Ammon's horn (tissue), 1 donor: ENCODE measurements at places on chromosomes 3 and 15.

- no peak for DNase-seq
Measured at GRCh38 chr15:67906382-67906781, 66.5 kb upstream of the RNU6-1 start.

DNA sequence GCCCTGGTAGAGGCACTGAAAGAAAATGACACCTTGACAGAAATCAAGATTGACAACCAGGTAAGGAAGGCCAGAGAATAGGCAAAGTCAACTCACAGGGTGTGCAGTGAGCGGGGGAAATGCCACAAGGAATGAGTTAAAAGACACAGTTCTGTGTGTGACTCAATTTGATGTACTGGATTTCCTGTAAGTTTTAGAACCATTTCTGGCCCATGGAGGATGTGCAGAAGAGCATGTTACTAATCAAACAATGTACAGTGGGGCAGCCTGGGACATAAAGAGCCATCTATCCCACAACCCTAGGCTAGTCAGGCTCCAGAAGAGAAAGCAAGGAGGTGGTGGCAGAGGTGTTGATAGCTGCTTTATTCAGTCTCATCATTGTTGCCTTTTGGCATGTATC lies 31.2 kb upstream of the TMOD3 start:
- no peak for DNase-seq

DNA sequence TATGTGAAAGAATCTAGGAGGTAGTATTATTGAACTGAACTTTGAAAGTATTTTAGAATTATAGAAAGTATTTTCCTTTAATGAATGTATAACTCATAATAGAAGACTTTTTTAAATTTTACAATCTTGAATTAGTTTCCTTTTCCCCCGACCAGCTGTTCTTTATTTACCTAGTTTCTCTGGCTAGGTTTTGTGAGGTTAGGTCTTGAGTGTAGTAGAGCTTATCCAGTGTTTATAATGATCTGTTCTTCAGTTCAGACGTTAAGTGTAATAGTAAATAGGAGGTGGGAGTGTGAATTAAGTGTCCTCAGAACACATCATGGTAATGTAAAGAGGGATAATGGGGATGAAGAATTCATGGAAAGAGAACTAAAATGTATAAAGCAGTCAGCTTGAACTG lies 93.8 kb downstream of the MYRIP start:
- DNase-seq = no peak

DNA sequence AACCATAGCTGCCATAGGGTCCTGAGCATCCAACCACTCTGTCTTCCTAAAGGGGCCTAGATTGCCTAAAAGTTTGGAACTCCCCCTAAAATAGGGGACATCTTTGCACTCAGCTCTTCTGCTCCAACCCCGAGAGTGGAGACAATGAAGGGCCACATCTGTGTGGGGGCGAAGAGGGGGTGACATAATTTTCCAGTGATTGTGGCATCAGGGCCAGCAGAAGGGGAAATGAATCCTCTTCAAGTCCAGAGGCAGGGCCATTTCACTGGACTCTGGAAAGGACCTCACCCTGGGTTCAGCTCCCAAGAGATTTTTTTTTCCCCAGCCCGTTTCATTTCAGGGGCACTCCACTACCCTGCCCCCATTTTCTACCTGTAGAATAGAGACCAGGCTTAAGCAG lies 4.6 kb upstream of the ANKRD63 start:
- no peak for DNase-seq

- no peak for DNase-seq
Measured at GRCh38 chr3:34174740-34175139, 376.3 kb downstream of the PDCD6IP start.

DNA sequence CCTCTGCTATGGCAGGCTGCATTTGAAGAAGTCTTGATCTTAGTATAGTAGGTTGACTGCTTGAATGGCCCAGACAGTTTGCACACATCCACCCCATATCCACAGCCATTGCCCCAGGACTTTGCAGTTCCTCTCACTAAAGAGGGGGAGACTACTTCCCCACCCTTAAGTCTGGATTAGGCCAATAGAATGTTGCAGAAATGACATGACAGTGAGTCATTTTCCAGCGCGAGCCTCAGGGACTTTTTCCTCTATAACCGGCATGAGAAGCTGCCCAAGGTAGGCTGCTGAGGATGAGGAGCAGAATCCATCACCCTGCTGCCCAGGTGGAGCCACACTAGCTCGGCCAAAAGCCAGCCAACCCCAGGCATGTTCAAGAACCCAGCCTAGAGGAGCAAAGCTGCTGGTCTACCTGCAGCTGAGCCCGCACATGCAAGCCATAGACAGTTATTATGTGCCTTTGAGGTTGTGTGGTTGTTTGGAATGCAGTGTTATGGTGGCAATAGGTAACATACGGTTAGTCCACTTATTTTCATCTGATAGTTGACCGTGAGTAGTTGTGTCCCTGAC lies 113.9 kb downstream of the TLE3 start:
- DNase-seq = no peak

DNA sequence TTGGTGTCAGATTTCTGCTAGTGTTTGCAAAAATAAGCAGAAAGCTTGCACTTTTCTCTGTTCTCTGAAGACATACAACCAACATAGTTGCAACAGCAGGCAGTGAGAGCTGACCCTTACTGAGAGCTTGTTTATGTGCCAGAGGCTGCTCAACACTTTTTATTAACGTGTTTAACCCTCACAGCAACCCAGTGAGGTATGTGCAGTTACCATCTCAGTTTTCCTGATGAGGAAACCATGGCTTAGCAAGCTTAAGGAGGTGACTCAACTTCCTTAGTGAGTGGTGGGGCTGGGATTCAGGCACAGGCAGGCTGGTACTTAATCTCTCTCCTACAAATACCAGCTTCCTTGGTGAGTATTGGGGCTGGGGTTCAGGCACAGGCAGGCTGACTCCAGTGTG lies 158.1 kb upstream of the CTDSPL start:
- DNase-seq = no peak

GRCh38 chr3:186967686-186968085 lies 37.4 kb downstream of the ST6GAL1 start:
- peak; percentile 70 for DNase-seq

DNA sequence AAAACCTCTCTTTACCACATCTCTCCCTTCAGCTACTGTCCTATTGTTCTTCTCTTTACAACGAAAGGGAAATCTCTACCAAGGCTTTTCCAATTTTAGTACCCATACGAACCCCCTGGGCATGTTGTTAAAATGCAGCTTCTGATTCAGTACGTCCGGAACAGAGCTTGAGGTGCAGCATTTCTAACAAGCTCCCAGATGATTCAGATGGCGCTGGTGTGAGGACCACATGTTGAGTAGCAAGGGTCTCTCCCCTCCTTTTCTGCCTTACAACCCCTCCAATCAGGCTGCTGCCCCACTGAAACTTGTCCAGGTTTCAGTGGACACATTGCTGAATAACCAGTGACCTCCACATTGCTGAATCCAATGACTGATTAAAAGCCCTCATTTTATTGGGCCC lies 177.1 kb upstream of the FEZF2 start:
- DNase-seq = no peak

DNA sequence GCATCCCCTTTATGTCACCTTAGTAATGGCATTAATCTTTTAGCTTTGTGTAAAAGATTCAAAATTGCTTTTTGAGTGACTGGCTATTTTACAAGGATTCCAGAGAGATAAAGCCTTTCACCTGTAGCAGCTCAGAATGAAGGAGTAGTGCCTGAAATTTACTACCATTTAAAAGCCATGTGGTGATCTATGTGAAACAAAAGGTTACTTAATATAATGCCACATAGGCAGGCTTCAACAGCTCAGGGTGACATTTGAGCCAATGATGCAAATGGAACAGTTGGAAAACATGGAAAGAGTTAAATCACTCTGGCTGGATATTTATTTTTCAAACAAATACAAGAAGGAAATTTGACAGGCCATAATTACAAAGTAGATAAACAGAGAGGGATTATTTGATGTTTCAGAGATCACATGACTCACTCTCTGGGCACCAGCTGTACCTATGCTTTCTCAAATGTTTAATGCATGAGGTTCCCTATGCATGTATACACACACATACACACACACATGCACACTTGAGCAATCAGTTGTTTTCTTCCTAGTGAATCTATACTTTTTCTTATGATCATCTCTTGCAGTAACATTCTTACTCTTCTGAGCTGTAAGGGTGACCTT lies 171.5 kb downstream of the ZMAT3 start:
- DNase-seq = no peak

DNA sequence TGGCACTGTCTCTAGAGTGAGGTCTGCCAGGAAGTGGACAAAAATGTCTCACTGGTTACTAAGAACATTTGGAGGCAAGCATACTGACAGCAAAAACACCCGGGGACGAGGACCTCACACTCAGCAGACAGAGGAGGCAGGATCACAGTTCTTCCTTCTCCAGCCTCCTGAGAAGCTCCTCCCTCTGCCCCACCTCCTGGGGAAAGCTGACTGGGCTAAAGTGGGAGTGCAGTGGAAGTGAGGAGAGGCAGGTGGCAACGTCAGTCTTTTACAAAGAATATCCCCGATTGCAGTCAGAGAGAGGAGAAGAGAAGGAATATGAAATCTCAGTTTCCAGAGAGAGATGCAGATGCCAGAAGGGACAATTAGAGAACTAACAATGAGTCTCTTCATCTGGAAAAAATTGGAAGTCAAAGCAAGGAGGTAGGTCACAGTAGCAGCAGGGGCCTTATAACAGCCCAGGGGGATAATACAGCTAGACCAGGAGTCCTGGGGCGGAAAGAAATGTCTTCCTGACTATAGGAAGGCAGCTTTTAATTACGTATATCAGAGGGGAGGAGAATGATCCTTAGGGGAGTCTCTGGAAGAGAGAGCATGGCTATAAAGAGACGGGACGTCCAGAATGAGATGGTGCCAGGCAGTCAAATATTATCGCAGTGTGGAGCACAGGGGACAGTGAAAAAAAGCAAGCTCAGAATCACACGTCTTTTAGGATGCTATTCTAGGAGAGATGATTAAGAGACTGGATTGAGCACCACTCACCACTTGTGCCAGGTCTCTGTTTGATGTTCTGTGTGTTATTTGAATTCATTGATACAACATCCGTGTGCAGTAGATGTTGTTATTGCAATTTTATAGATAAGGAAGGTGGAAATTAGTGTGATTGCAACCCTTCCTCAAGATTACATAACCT lies 47.2 kb downstream of the LEO1 start:
- peak; percentile 40 for DNase-seq

DNA sequence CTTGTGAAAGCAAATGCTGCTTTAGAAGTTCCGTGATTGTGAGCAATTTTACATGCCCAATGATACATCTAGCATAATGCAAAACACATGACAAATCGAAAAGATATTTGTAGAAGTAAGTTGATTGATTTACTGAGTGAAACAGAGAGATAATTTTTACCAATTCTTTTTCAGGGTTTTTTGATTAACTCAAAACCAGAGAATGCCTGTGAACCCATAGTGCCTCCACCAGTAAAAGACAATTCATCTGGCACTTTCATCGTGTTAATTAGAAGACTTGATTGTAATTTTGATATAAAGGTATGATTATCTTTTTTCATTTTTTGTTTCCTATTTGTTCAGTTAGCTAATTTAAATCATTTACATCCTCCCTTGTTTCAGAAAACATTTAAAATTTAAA lies 58.8 kb downstream of the RNF13 start:
- DNase-seq = no peak

DNA sequence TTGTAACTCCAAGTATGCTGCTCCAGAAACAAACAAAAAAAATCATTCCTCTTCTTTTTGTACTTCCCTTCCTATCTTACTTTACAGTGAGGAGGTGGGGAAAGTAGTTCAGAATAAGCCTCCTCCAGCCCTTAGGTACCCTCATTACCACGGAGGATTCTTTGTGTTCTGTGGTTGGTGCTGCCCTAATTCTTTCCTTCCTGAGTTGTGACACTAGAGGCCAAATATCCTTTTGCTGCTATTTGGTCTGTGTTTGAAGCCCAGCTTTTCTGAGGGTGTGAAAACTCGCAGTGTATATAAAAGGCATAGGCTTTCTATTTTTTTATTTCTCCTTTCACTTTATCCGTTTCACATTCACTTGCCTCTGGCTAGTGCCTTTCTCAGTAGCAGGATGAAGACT lies 98.2 kb downstream of the HHLA2 start:
- no peak for DNase-seq

DNA sequence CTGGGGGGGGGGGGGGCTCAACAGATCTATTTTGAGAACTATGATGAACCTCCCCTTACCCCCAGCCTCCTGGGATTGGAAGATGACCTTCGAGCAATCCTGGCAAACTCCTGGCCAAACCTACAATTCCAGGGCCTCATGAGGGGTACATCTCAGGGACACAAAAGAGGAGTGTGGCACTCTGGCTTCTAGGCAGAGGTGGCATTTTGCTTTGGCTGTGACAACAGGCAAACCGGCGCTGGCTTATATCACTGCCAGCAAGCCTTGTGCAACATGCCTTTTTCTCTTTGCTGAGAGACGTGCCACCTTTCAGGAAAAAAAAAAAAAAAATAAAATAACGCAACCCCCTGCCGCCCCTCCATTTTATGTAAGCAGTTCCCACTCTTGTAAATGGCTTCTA lies 31.8 kb upstream of the FEZF2 start:
- DNase-seq = peak; percentile 28

- no peak for DNase-seq
Measured at GRCh38 chr15:51849860-51850259, 20.4 kb downstream of the TMOD3 start.

DNA sequence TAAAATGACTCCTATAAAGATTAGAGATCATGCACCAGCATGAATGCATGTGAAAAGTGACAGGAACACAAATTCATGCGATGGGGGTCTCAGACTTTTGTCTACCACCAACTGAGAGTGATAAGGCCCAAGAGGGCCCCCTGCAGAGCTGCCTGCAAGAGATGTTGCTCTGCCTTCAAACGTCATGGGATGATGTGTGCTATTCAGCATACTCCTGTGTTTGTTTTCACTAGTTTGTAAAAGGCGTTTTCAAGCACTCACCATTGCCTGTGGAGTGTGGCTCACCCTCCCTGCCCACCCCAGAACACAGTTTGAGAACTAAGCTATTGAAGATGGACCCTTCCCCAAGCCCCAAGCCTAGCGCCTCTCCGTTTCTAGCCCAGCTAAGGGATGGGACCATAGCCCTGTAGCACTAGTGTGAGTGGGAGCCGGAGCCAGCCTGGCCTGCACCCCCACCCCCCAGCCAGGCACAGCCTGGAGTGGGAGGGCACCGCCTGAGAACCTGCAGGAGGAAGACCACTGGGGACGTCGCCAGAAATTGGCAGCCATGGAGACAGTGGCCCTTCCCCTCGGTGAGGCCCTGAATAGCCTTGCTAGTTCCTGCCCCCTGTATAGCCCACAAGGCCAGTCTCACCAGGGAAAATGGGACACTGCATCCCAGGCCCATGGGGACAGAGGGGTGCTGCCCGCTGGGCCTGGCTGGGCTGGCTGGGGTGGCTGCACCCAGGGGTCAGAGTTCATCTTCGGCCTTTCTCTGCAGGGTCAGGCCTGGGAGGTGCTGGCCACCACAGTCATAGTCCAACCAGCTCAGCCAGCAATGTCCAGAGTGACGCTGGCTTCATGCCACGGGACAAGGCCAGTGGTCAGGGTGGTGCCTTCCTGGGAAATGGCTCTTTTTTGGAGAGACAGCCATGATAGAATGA lies 22.6 kb upstream of the KLF13 start:
- no peak for DNase-seq

- no peak for DNase-seq
Measured at GRCh38 chr3:156664831-156665178, 9.6 kb upstream of the TIPARP start.

GRCh38 chr3:172877011-172877410 lies 126.5 kb downstream of the ECT2 start:
- DNase-seq = no peak
